ENCODE measurements at places on chromosomes 5 and 9.

DNA sequence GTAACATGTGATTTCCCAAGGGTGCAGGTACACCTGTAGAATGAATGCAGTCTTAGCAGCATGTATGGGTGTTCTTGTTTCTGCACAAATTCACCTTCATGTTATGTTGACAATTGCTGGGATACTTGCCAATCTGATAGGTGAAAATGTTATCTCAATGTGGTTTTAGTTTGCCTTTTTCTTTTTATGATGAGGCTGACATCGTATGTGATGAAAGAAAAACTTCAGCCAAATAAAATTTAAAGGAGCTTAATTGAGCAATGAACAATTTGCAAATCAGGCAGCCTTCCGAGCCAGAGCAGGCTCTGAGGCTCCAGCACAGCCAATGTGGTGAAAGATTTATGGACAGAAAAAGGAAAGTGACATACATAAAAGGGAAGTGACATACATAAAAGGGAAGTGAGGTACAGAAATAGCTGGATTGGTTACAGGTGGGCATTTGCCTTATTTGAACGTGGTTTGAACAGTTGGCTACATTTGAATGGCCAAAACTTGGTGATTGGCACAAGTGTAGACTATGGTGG is 10.5 kb downstream of the TAL2 start:
- DNase-seq = no peak

- no peak for DNase-seq
These were observed 59.0 kb downstream of the CWC27 start for GRCh38 chr5:64827703-64828102.

- no peak for DNase-seq
These were observed 69.6 kb downstream of the CHSY3 start for GRCh38 chr5:129973716-129974426.

DNA sequence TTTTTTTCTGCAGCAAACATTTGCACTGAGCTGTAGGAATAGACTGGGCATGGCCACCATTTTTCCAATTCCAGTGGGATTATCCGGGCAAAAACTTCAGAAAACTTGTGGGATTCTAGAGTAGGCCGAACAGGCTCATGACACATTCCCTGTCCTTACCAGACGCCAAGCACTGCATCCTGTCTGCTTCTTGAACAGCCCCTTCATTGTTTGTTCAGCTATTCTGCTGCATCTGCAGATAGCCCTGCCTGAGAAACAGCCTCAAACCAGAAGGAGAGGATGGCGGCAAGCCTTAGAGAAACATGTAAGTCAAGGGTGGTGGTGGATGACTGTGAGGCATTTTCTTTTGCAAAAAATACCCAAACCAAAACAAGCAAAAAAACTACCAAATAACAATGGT is 111.8 kb upstream of the NTRK2 start:
- no peak for DNase-seq

GRCh38 chr9:74236857-74237256 is 260.3 kb upstream of the RORB start:
- DNase-seq = no peak

DNA sequence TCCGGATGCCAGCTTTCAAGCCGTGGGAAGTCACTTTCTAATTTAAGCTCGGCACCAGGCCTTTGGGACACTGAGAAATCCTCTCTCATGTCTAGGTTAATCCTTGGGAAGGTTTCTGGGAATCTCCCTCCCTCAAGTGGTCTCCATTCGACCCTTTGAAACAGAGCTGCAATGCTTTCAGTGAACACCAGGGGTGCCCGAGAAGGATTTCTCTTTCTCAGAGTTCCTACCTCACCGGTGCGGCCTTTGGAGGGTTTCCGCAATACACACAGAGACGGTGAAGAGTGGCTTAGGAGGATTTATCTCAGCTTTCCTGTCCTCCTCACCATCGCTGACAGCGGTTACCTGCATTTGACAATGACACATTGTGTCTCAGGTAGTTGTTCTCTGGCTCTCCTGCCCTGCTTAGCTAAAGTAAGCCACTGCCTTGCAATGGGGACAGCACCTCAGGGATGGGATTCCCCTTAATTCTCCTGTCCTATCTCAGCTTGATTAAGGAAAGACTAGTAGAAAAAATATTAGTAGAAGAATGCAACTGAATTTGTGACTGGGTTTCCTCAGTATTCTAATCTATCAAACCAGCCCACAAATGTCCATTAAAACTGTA is 180.6 kb downstream of the GABRG2 start:
- DNase-seq = peak; percentile 47

GRCh38 chr9:70641631-70642030 is 227.2 kb upstream of the KLF9 start:
- DNase-seq = no peak

DNA sequence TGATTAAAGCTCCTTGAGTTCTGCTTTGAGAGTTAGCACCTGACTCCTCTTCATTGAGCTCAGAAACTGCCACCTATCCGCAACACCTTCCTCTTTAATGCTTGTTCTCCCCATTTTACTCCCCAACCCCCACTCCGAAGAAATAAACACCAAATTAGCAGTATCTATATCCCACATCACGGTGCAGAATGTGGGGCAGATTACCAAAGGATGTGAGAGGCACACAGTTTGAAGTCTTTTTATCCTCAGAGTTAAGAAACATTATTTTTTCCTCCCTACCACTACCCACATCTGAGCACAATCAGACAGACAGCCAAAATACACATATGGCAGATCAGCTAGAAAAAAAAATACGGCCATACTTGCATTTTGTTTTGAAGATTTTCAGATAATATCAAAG is 26.1 kb upstream of the IL7R start:
- DNase-seq = no peak

DNA sequence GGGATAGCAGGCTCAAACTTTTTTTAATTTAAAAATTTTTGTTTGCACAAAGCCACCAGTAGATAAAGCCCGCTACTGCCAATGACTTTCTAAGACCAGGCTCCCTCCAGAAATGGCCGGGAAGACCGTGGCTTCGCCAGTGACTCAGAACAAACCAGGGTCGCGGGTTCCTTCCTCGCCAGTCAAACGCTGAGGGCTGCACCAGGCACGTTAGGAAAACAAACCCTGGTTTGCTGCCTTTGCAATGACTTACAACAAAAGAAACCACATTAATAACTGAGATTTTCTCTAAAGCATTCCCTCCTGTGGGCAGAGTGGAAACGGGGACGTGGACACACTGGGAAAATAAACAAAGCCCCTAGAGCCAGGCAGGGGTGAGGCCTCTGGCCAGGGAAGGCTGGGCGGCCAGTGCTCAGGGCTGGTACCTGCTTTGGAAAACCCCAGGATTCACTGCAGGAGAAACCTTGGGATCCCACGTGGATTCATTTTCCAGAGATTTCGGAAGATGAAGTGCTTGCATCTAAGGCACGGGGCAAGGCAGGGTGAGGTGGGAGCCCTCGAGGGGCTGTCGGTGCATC is 3.8 kb downstream of the PRRX2 start:
- DNase-seq = no peak

DNA sequence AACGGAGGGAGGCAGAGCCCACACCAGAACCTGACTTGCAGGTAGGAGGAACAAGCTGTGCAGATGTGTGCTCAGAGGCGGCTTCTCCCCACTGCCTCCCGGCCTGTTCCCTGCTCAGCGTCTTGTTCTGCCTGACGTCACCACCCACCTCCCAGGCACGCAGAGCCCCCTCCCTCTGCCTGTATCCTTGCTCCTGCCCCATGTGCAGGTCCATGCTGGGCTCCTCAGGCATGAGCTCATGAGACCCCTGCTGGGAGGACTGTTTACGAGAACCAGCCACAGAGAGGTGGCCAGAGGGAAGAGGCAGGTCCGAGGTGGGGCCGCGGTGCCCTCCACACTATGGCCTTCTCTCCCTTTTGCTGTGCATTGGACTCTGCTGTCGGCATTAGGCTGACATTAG is 45.5 kb downstream of the SLC6A3 start:
- no peak for DNase-seq

- no peak for DNase-seq
These were observed 452.8 kb downstream of the RAB3C start for GRCh38 chr5:59035681-59036080.

DNA sequence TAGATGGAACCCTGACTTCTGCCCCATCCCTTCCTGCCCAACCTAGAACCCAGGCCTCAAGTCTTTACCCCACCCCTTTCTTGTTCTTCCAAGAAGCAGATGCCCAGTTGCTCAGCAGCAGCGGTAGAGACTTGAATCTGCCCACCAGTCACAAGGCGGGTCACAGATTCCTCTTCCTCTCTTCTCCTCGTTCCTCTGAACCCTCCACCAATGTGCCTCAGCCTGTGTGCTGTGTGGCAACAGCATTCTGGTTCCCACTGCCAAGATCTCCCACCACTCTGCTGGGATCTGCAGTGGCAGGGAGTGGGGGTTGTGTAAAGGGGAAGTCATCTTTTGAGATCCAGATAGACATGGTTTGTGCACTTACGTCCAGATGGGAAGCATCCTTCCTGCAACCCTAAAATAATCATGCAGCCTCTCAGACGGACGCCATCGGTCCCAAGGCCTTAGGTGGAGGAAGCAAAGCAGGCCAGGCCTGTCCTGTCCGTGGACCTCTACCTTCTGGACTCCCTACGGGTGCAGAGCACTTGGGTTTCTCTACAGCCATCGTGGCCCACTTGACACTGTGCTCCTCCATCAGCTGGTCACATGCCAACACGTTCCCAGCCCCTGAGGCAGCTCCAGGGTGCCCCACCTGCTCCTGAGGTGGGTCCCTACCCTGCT is 7.7 kb upstream of the RPL26L1 start:
- DNase-seq = no peak

DNA sequence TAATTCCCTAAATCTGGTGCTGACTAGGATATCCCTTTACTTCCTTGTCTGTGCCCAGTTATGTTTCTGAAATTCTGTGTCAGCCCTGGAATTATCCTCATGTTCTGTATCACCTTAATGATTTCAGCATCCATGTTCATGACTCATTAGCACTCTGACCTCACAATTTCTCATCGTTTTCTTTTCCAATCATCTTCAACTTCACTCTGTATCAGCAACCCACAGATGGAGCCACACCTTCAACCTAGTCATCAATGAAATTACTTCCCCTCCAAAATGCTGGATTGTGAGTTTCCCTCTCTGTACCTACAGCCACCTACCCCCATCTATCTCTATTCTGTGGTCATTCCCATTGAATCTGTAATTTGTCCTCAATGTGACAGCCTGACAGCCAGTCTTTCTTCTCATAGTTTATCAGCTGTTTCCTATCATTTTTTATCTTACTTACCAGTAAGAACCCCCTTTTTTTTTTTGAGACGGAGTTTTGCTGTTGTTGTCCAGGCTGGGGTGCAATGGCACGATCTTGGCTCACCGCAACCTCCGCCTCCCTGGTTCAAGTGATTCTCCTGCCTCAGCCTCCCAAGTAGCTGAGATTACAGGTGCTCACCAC is 3.1 kb upstream of the IL6ST start:
- no peak for DNase-seq

DNA sequence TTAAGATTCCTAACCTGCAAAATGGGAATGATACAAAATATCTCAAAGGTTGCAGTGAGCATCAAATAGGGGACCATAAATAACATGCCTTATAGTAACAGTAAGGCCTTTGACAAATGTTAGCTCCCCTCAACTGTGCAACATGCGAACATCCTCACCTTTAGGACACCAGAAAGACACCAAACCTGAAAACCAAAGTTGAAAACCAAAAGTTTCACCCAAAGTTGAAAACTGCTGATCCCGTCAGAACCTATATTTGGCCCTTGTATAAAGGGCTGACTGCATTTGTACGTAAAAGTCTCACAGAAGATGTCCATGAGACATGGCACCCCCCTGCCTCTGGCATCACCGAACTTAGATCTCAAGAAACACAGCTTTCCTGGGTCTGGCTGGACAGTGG is 12.1 kb downstream of the CDK5RAP2 start:
- DNase-seq = no peak

DNA sequence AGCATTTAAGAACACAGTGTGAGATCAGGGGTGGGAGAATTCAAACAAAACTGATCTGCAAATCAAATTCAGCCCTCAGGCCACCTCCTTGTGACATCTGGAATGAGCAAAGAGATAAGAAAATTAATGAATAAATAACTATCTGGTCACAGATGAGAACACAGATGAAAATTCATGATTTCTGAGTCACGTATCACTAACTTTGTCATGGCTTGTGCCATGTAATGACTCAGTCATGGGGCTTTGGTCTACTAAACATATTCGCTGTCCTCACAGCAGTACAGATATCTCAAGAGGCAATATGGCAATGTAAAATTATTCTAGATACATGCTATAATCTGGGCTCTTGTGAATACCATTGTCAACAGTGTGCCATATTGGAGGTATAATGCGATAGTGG is 274.4 kb downstream of the MAN2A1 start:
- DNase-seq = no peak

DNA sequence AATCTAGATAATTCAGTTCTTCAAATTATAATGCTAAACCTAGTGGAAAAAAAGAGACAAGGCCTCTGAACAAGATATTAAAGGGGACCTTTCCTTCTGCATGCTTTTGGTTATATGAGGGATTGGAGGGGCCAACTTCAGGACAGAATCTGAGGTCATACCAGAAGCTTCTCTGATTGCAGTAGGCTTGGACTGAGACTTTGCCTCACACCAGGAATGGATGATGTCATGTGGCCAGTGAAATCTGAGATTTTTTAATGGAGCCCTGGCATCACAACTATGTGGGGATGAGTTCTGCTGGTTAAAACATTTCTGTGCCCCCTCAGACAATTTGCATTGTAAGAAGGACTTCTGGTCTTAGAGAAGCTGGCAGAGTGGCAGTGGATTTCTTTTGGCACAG is 88.6 kb downstream of the ANGPTL2 start:
- DNase-seq = no peak

GRCh38 chr9:87275047-87275725 is 222.5 kb upstream of the DAPK1 start:
- no peak for DNase-seq

DNA sequence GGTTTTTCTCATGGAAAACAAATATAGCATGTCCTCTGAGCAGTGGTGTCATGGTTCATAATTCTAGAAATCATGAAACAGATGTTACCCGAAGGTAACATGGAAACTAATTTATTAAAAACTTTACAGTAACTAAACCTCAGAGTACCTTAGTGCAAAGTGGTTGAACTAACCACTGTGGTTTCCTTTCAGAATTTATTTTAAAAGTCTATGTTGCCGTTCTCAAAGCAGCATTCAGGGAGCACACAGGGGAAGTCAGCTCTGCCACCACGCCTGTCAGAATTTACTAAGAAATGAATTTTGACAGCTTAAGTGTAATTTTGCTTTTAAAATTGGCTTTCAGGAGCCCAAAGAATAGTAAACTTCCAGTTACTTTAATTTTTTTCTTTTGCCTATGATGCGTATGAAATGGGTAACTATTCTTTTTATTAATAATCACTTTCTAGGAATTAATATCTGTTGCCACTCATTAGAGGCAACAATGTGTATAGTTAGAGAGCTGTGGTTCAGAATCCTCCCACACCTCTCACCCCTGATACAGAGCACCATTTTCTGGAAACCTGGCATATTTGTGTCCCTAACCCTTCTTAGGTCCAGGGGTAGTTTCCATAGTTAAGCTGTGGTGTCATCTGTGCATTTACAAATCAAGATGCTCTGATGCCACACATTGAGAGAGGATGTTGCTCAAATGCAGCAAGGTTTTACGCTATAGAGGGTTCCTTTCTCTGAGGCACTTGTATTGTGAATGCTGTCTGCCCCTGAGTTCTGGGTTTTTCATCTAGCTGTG is 202.6 kb downstream of the ZSWIM6 start:
- DNase-seq = no peak

Data from Caco-2 (cell line).